ENCODE measurements at places on chromosomes 7 and 10.

DNA sequence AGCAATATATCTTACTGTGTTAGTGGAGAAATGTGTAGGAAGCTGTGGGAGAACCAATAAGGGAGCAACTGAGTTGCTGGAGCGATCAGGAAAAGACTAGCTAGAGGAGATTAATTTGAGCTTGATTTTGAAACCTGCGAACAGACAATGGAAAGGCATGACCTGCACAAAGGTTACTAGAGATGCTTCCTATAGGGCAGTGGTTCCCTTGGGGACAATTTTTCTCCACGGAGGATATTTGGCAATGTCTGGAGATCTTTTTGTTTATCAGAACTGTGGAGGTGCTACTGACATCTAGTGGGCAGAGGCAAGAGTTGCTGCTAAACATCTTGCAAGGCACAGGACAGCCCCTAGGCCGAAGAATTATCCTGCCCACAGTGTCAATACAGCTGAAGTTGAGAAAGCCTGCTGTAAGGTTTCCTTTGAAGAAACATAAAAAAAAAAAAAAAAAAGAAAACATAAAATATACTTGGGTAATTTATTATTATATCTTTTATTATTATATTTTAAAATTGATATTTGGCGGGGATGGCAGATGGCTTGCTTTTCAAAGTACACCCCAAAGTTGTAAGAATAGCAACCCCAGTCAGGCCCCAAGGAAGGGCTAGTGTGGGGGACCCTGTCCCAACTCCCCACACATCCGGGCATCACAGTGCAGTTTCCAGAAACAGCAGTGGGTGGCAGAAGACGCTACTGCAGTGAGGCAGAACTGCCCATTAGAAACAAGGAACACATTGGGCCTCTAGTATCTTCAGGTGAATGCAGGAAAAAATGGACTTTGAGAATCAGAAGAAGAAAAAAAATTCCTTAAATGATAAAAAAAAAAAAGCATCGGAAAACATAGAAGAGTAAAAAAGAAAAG is 481.6 kb downstream of the SH2D4B start:
- DNase-seq: peak; percentile 10

DNA sequence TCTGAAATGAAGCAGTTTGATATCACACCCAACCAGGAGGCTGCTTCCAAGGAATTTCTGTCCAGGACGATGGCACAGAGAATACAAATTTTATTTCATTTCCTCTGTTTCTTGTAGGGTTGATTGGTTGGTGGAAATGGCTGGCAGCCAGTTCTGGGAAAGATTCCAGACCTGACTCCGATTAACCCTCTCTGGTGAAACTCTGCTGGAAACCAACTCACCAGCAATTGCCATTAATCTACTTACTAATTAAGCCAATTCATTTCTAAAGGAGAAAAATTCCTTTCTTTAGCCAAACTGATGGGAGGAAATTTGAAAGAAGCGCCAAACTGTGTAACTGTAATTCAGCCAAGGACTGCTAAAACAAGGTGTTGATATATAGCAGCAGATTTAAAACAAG is 10.7 kb downstream of the PTF1A start:
- DNase-seq: no peak

GRCh38 chr7:41875513-41875912 is 172.6 kb upstream of the INHBA start:
- no peak for DNase-seq

GRCh38 chr7:114678116-114678515 is 243.8 kb upstream of the MDFIC start:
- DNase-seq: no peak

DNA sequence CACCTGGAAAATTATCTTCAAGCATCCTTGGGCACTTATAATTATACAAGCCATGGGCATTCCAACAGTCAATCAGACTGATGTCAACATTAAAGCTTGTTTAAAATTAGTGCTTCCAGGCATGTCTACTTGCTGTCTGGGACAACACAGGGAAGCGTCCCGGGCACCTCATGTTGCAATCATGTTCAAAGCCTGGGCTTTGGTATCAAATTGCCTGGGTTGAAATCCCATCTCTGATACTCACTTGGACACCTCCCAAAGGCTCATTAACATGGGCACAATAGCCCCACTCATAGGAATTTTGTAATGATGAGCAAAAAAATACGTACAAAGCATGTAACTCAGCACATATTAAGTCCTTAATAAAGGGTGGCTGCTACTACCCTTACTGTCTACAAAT is 14.4 kb downstream of the AIFM2 start:
- no peak for DNase-seq

DNA sequence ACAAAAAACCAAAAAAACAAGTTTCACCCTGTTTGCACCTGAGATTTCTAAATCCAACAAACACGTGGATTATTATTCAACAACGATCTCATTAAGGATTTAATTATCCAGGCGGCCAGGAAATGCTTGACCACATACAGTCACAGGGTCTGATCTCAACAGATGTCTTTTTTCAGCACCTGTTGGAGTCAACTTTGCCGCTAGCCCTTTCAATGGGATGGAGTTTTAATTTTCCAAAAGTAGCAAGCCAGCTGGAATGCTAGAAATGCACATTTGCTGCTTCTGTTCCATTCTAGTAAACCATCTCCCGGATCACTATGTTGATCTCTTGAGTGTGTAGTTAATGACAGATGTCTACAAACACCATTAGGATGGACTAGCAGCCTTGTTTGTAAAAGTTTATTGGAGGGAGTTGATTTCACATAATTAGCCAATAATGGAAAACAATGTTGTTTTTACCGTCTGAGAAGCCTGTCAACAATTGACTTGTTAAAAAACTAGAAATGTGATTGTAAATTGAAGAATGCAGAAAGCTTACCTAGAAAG is 64.2 kb upstream of the DKK1 start:
- no peak for DNase-seq

- no peak for DNase-seq
These were observed 17.6 kb upstream of the BTRC start for GRCh38 chr10:101336382-101336781.

- no peak for DNase-seq
These were observed 46.5 kb upstream of the PDGFA start for GRCh38 chr7:566100-566499.

DNA sequence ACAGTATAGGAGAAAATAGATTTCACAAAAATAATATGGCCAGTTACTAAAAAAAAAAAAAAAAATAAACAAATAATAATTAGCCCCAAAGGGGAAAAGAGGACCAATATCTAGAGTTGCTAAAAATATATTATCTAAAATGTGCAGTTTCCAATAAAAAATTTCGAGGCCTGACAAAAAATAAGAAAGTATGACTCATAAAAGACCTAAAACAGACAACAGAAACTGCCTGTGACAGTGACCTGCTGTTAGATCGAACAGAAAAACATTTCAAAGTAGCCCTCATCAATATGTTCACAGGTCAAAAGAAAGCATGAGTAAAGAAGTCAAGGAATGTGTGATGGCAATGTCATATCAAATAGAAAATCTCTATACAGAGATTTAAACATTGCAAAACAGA is 11.8 kb upstream of the TSPAN12 start:
- no peak for DNase-seq

GRCh38 chr7:7231000-7231399 is 48.7 kb downstream of the C1GALT1 start:
- no peak for DNase-seq

DNA sequence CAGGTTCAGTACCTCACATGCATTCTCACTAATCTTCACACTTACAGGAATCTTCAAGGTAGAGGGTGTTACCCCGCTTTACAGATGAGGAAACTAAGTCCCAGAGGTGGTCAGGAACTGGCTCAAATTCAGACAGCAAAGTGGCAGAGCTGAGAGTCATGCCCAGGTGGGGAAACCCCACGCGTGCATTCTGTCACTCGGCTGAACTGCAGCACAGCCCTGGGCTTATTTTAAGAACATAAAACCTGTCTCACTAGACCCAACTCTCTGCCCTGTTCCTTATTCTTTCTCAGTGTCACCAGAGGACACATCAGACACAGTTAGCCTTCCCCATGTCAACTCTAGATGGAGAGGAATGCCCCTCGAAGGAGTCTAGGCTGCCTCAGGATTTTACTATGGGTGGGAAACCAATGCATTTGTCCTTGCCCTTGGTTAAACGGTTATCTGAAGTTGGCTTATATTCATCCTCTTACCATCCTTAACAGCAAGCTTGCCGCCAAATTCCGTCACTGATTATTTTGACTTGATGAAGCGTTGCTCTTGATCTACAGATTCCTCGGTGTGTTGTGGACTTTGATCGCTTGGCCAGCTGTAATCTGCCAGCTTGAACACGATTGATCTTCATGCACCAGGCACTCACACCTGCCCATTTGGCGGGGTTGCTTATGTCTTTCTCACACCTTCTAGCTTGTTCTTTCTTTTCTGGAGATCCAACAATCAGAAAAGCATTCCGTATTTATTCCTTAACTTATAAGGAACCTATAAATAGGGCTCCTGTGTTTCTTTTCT is 627.9 kb downstream of the SDK1 start:
- no peak for DNase-seq

GRCh38 chr10:111934931-111935330 is 248.6 kb downstream of the GPAM start:
- DNase-seq: no peak

DNA sequence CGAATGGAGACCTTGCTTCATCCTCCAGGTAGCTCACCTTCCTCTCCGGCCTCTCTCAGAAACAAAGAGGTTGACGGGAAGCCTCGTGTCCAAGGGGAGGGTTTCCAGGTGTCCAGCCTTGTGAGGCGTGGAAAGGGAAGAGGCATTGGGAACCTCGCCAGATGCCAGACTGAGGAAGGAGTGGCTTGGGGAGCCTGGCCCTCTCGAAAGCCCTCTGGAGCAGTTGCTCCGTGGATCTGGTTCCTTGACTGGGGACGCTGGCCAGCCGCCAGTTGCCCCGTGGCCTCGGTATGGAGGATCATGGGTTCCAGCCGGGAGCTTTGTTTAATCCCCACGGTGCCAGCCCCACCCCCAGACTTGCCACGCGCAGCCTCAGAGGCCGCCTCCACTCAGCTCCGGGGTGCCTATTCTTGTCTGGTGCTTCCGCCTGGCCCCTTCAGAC is 30.3 kb upstream of the SUN1 start:
- no peak for DNase-seq

- DNase-seq: no peak
These were observed 63.7 kb upstream of the BAIAP2L1 start for GRCh38 chr7:98464558-98464940.

DNA sequence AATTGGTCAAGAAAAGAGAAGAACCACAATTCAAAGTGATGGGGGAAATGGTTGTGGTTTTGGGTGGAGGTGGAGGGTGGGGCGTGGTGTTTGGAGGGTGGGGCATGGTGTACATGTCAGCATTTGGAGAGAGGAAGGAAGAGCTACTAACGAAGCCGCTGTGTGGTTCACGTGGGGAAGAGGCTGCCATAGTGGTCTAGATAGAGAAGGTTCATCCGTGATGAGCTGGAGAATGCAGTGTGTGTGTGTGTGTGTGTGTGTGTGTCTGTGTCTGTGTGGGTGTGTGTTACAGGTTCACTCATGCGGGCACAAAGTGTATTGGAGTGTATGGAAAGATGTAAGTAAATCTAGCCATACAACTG is 6.1 kb upstream of the VCL start:
- no peak for DNase-seq

- no peak for DNase-seq
These were observed 14.9 kb downstream of the HIPK2 start for GRCh38 chr7:139762886-139763285.

DNA sequence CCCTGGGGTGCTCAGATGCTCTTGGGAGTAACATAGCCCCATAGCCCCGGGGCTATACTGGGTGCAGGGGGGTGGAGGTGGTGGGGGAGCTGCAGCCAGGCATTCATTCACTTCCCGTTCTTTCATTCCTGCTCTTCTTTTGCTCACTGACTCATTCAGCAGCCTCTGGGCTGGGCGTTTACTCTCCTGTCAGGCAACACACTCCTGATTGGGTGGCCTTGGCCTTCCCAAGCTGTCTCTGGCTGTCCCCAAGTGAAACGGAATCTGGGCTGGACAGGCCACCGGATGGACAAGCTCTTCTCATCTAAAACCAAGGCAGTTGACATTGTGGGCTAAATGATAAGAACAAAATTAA is 34.6 kb downstream of the CHST3 start:
- no peak for DNase-seq

DNA sequence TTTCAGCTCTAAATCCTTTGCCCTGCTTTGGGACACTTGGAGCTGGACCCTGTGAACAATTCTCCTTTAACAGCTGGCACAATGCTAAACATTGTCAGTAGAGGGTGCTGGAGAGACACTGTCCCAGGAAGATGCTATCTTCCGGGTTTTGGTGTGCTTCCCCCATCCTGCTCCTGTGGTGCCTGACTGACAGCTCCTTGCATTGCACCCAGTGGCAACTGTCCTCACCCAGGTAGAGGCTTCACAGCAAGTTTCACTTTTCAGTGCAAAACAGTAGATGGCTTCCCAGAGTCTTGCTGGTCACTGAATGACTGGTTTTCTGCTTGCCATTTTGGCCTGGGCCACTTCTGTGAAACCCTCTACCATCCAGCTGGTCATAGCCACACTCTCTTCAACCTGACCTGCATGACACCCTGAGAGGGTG is 77.3 kb downstream of the CDC14C start:
- DNase-seq: peak; percentile 16

GRCh38 chr7:135326636-135327280 is 93.1 kb downstream of the STRA8 start:
- peak; percentile 11 for DNase-seq

- no peak for DNase-seq
These were observed 134.6 kb upstream of the TRIM24 start for GRCh38 chr7:138325434-138325833.

DNA sequence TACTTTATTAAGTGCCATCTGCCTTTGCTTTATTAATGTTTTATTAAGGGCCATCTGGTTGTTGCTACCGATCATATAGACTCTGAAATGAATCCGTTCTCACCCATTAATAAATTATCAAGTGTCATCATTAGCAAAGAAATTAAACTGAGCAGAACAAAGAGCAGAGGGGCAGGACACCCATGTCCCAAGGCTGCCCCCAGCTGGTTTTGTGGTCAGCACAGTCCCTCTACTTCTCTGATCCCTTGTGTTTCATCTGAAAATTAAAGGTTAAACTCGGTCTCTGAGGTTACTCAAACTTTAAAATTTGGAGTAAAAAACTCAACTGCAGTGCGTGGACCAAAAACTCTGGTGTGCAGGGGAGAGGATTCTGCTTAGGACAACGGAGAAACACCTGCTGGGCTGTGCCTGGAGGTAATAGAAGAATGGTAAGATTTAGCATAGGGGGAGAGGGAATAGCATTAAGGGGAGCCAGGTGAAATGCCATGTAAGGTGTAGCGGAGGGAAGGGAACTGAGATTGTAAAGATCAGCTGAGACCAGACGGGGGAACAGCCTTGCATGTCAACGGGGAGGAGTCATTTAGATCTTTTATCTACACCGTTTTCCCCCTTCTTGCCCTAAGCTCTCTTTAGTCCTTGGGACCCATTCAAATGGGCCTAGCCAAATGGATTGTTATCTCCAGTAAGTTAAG is 10.8 kb upstream of the GSDME start:
- no peak for DNase-seq
